ENCODE measurements at places on chromosomes 13 and 19.
A peak's percentile ranks its signal among the peaks of the same experiment; 100 is the strongest.

DNA sequence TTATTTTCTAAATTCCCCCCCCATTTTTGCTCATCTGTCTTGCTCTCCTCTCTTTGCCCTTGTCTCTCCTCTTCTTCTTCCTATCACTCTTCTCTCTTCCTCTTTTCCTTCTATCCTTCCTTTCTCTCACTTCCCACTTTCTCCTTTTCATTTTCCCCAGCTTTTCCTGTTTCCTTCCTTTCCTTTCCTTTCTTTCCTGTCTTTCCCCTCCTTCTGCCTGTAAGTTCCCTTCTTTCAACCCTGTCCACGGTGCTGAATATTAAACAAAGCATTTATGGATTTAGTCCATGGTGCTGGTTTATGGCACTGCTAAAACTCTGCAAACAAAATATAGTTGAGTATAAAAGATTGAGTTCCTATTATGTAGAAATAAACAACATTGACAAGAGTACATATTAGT is 27.6 kb downstream of the SCEL start:
- DNase-seq = no peak

- no peak for DNase-seq
These were observed 48.5 kb downstream of the KLF2 start for GRCh38 chr19:16373079-16373478.

- DNase-seq = no peak
These were observed 13.8 kb upstream of the DHRS12 start for GRCh38 chr13:51817717-51818116.

DNA sequence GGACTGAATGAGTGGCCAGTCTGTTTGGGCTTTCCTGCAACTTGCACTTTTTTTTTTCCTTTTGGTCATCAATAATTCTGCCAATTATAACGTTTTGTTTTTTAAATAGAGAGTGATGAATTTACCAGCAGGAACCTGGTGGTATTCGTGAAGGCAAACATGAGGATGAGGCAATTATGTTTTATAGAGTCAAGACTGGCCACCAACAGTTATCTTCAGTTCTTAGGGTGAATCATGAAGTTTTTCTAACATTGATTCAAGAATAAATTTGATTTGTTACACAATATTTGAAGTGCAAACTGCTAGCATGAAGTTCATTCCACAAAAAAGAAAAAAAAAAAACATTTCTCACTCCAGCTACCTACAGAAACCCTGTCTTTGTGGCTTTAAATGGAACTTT is 244.5 kb downstream of the SPRY2 start:
- DNase-seq = no peak

GRCh38 chr13:114021464-114022308 is 47.8 kb upstream of the C13orf46 start:
- no peak for DNase-seq

GRCh38 chr19:47120470-47121067 is 7.0 kb upstream of the ZC3H4 start:
- no peak for DNase-seq

DNA sequence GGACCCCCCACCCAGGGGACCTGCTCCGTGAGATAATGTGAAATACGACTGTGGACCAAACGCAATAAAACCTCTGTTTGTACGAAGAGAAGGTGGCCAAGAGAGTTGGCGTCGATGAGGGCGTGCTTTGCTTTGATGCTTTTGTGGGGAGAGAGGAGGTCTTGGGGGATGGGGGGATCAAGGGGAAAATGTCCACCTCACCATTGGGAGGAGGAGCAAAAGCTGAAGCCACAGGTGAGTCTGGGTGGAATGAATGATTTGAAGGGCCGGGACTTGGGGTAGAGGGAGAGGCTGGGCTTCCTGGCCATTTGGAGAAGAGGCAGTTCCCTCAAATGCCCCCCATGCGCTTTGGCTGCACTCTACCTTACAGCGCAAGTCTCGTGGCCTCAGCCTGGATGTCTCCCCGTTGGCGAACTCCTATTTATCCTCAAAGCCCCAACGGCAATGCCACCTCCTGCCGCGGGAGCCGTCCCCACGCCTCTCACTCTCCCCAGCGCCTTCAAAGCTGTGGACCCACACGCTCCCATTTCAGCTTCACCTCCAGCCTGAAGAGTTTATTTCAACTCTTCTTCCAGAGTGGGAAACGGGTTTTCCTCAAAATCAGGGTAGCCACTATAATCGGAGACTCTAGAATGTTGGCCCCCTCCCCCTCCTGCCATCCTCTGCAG is 795 bp upstream of the ABCA7 start:
- DNase-seq = no peak

DNA sequence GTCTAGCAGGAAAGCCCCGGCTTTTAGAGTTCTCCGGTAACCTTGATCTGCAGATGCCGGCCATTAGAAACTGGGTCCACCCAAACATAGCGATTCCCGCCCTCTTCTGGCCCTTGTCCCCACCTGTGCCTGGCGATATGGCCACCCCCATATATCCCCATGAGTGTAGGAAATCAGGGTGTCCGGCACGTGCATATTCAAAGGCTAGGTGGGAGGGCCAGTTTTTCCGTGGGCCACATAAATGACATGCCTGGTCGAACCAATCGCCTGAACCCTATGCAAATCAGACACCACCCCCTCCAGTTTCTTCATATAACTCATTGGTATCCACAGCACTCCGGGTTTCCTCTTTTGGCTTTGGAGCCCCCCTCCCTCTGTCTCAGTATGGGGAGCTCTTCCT is 37.4 kb downstream of the ERICH4 start:
- no peak for DNase-seq

DNA sequence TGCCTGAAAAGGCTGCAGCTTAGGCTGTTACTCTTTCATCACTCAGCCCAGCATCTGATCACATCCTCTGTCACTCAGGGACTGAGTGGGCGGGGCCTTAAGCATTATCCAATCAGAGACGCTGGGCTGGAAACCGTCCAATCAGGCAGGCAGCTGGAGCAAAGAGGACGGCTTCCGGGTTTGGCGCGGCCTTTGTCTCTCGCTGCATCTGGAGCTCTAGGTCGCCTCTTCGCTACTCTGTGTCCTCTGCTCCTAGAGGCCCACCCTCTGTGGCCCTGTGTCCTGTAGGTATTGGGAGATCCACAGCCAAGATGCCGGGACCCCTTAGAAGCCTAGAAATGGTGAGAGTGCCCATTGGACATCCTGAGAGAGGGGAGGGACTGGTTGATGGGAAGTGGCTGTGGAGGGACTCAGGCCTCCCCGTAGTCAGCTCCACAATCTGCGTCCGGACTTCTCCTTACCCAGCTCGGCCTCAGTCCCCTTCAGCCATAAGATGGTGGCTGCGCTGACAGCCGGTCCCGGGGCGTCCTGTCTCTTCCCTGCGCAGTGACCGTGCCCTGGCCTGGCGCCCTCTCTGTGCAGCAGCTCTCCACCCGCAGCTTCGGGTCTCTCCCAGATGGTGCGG is at the start of gene ZNF486:
ZNF486 (plus strand) TSS at position 195 of the 625 bp plus-strand sequence; CDS start at position 312, 117 bp downstream.
- peak; percentile 92 for DNase-seq

GRCh38 chr13:36903925-36904595 is 16.0 kb downstream of the SMAD9 start:
- no peak for DNase-seq

DNA sequence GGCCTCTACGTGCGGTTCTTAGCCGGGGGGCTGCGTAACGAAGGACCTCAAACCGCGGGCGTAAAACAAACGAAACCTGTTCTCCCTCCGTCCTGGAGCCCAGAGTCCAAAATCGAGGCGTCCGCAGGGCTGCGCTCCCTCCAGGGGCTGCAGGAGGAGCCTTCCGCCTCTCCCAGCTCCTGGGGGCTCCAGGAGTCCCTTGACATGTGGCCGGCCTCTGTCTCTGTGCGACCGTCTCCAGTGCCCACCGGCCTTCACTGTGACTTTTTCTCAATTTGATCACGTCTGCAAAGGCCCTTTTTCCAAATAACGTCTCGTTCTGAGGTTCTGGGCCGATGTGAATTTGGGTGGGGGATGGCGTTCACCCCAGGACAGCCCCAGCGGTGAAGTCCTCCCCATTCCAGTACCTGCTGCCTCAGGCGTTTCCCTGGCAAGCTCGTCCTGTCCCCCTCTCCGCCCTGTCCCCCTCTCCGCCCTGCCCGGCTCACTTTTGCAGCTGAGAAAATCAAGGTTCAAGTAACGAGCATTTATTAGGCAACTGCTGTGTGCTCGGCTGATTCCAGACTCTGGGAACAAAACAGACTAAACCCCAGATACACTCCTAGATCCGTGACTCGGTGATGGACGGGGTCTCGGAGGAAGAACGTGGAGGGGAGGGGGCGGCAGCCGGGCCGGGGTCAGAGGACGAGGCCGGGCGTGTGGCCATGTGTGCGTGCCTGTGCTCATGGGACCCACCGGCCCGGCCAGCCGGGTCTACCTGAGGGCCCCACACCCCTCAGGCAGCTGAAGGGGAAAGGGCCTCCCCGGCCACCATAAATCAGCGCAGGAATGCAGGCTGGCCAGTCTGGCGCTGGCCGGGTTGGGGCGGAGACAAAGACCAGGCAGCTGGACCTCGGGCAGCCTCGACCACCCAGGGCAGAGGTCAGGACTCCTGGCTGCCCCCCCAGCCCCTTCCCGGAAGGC is 28.1 kb upstream of the WDR18 start:
- DNase-seq = no peak

DNA sequence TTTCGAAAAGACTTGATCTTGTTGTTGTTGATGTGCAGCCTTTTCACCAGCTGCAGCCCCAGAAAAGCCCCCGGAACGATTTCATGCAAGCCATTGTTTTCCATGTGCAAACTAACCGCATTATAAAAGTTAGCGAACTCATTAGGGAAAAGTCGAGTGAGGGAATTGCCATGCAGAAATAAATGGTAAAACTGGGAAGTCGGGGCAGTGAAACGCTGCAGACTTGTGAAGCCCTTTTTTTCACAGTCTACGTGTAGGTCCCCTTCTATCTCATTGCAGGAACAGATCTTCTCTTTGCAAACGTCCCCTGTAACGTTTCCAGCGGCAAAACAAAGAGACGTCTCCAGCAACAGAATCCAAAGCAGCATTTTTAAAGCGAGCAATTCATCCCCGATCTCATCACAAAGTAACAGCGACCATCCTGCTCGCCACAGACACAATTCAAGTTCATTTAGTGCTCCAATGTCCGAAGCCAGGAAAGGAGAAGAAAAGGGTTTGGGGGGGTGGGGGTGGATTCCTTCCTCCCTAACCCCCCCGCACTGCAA is 1.1 kb downstream of the SLITRK1 start:
- no peak for DNase-seq

GRCh38 chr13:77800219-77800618 is 102.7 kb downstream of the SLAIN1 start:
- peak; percentile 88 for DNase-seq

GRCh38 chr19:19111967-19112580 is 26.2 kb downstream of the TMEM161A start:
- no peak for DNase-seq

DNA sequence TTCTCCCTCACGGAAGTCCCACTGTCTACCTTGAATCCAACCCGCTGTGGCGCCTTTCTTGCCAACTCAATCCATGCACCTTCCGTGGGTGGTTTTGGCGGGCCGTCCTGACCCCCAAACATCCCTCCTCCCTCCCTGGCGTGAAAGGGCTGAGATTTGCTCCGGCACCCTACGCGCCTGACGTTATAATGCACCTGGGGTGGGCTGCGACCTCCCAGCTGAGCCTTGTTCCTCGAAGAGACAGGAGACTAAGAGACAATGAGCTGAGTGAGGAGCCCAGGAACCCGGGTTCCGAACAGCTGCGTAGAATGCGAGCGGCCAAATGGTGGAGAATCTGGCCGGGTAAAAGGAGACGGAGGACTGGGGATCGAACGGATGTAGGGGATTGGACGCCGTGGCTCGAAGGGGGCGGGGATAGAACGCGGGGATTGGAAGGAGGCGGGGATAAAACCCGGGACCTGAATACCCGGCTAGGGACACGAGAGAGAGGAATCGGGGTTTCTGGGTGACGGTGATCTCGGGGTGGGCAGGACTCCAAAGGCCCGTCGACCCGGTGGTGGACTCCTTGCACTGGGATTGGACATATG is at the start of gene CPT1C:
CPT1C (plus strand) TSS at position 461 of the 587 bp plus-strand sequence. CDS start 1,137 bp downstream, outside the sequence.
- peak; percentile 49 for DNase-seq

GRCh38 chr19:13621413-13621812 is 115.1 kb upstream of the CACNA1A start:
- peak; percentile 79 for DNase-seq

DNA sequence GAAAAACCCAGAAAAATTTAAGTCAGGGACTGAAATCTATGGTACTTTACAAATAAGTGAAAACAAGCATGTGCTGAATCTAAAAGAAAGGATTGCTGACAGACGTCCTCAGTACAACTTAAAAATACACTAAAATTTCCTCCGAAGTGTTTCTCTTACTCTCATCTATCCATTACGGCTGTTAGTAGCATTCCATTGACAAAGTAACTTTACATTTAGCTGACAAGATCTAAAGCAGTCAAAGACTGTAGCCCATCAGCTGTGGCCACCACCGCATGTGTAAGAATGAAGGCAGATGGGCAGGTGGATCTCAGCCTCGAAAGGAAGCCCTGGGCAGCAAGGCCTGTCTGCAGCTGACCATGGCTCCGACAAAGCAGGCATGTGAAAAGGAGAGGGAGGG is 59.0 kb downstream of the FLT1 start:
- DNase-seq = no peak

DNA sequence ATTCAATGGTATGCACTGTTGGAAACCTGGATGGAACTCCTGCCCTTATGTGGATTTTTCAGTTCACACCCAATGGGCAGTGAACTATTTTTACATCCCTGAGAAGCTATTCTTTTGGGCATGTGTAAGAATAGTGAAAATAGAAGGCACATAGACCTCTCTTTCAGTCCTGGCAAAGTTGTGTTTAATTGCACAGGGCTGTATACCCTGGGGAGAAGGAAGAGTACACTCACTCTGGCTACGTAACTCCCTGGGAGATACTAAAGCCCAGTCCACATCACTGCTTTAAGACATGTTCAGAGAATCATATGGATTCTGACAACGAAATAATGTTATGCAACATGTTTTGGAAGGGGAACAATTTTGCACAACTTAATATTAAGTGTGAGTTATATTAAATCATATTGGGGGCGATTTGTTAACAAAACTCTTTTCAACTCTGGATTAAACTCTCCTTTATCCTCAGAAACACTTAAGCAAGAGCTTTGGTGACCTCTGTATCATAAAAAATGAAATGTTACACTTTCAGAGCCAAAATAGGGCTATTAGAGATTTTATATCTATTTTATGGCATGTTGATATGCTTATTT is 166.1 kb downstream of the DCT start:
- DNase-seq = no peak

- DNase-seq = no peak
These were observed 15.4 kb upstream of the RAB20 start for GRCh38 chr13:110576736-110577476.

DNA sequence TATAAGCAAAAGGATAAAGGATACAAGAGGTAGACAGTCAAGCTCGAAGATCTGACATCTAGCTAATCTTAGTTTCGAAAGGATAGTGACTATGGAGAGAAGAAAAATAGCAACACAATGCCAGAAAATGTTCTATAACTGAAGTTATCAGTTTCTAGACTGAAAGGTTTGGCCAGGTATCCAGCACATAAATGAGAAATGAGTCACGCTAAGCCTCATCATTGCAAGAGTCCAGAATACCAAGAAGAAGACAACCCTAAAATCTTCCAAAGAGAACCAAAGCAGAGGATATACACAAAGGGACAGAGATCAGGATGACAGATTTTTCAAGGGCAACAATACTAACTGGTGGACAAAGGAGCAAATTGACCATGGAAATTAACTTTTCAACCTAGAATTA is 237.0 kb downstream of the POSTN start:
- DNase-seq = no peak
